RCC 7860 (cell line): ENCODE measurements at places on chromosomes 2 and 18.

DNA sequence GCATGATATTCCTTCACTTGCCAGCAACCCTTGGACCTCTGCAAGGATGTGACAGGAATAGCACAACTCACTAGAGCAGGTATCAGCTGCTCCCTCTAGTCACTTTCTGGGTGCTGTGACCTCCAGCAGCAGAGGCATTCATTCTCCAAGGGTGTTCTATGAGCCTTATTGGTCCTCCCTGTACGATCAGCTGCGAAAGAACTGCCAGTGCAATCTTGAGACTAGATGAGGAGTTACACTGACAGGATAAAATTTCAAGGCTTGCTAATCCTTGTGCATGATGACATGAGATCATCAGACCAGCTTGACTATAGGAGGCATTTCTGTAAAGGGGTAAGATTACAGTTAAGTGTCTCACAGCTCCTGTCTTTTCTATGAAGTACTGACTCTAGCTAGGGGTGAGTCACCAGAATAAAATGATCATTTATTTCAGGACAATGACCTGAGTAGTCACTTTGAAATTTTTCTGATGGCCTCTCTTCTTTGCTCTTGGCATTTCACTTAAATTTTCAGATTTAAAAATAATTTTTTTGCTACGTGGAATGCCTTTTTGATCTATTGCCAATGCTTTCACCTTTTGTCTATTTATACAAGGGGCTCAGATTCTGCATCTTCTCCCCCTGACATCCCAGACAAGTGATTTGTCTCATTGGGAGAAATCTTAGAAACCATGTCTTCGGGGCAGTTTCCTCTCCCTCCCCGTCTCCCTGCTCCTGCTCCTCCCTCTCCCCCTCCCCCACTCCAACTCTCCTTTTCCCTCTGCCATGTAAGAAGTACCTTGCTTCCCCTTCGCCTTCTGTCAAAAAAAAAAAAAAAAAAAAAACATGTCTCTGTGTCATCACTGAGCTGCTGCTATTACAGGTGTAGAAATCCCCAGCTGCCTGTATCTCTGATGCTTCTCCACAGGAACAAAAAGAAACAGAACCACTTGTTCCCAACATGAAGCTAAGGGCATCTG lies 49.2 kb upstream of the FRZB start:
- DNase-seq: peak; percentile 87

DNA sequence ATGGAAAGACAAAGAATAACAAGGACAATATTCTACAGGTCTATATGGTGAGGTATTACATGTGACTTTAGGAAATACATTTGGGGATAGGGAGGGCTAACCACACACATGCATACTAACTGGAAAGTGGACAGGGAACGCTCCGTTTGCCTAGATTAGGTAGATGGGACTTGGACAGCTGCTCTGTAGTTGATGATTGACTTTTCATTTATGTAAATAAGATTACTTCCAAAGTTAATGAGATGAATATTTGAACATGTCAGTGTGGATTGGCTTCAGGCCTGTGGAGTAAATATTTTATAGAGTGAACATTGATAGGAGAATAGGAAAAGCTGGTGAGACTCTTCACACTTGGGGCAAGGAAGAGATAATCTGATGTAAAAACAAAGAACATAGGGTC lies 142.0 kb downstream of the NCK2 start:
- no peak for DNase-seq

- DNase-seq: no peak
These were observed 300.0 kb downstream of the PDE11A start for GRCh38 chr2:177772529-177772928.

GRCh38 chr18:6161549-6161948 lies 253.2 kb downstream of the L3MBTL4 start:
- no peak for DNase-seq

DNA sequence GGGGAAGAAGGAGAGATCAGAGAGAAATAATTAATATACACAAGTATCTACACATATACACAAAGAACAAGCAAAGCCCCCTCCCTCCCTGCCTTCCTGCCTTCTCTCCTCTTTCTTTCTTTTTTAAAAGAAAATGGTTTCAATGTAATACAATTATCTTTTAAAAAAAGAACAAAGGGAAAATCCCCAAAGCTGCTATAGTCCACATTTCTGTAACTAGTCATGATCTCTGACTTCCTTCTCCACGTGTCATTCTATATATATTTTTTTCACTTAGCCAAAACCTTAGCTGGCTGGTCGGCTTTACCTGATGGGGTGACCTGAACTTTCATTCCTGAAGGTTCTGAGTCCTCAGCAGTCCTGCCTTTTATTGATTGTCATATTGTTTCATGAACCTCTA lies 44.3 kb downstream of the MAP3K20 start:
- no peak for DNase-seq

GRCh38 chr2:10161961-10162441 lies 39.5 kb downstream of the RRM2 start:
- no peak for DNase-seq

DNA sequence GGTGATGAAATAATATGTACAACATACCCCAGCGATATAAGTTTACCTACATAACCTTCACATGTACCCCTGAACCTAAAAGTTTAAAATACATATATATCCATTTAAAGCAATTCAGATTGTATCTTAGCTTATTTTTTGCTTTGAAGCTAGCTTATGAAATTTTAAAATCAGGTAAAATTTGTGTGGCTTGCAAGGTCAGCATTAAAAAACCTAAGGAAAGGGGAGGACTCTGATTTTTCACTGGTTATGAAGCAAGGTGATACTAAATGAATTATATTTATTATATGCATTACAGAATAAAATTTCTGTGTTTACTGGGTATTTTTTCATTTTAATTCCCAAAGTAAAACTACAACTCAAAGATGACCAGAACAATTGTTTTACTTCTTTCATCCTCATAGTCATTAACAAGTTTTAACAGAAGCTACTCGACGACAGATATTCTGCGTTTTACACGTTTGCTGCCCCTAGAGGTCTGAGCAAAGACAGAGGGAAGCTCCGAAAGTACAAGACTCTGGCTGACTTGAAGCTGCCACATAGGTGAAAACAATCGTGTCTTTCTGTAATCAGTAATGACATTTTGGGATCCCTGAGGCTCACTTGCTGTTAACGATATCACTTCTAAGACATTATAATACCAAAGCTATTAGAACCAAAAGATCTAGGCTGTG lies 17.1 kb downstream of the PKP4 start:
- DNase-seq: no peak
